ENCODE measurements at places on chromosomes 1 and 21.

- no peak for DNase-seq
These were observed 14.7 kb downstream of the RUNX1 start for GRCh38 chr21:35034203-35034926.

- DNase-seq = no peak
These were observed 25.2 kb upstream of the TMEM200B start for GRCh38 chr1:29148656-29149491.

GRCh38 chr1:162699366-162699765 lies 67.1 kb downstream of the DDR2 start:
- no peak for DNase-seq

- no peak for DNase-seq
These were observed at the start of gene G0S2 for GRCh38 chr1:209674957-209675564. TSS of gene G0S2 (plus strand) at chr1:209675412. CDS start at chr1:209675685, 273 bp downstream.

DNA sequence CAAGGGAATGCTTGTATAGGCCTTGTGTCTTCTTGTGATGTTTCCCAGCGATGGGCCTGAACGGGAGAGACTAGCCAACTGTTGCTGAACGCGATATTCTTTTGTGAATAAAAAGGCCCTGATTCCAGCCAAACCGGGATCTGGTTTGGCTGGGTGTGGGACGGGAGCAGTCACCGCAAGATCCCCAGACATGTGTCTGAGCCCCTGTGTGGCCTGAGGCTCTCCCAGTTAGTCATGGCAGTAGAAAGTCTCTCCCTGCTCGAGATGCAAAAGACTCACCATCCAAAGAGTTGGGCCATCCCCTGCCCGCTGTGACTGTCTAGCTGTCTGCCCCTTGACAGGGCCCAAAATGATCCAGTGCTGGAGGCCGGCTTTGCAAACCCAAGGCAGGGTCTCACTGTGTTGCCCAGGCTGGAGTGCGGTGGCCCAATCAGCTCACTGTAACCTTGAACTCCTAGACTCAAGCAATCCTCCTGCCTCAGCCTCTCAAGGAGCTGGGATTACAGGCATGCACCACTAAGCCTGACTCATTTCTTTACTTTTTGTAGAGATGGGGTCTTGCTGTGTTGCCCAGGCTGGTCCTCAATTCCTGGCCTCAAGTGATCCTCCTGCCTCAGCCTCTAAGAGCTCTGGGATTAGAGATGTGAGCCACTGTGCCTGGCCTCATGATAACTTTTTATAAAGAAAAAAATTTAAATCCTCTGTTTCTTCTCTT lies 56.4 kb downstream of the KIF26B start:
- DNase-seq = no peak

DNA sequence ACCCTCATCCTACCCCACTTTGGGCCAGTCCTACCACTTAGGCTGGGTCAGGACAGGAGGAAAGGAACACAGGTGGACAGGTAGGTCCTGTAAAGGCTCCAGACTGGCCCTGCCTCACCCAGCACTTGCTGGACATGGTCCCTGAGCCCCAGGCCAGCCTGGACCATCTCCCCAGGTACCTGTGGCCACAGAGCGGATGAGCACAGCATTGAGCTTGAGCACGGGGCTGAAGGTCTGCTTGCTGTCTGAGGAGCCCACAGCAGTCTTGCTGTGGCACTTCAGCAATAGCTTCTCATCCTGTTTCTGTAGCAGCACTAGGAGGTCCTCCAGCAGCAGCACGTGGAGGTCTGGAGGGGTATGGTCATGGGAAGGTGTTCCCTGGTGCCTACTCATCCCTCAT lies 23.3 kb downstream of the LRRC71 start:
- DNase-seq = no peak

GRCh38 chr1:204885288-204885711 lies 14.6 kb downstream of the NFASC start:
- DNase-seq = no peak

- no peak for DNase-seq
These were observed 56.4 kb upstream of the RUNX3 start for GRCh38 chr1:24986372-24986965.

- no peak for DNase-seq
These were observed 123.4 kb downstream of the POU2F1 start for GRCh38 chr1:167344112-167344511.

GRCh38 chr1:208009706-208010444 lies 99.0 kb upstream of the CD34 start:
- DNase-seq = no peak

- no peak for DNase-seq
These were observed 25.0 kb upstream of the EPHB2 start for GRCh38 chr1:22685591-22686059.

- DNase-seq = peak; percentile 91
These were observed 36.1 kb downstream of the PEX14 start for GRCh38 chr1:10510520-10511493.

DNA sequence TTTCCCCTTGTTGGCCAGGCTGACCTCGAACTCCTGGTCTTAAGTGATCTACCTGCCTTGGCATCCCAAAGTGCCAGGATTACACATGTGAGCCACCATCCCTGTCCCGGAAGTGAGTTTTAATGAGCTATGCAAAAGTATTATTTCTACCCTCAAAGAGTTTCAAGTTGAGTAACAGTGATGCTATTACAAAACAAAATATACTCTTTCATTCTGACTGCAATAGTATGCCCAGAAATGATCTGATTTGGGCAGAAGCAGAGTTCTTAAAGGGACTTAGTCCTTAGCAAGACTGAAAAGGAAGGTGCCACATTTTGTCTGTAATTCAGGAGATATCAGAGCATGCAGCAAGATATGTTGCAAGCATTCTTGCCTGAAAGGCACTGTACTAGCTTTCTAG lies 375.4 kb downstream of the NUF2 start:
- DNase-seq = no peak

GRCh38 chr1:3049164-3049563 lies 19.8 kb upstream of the PRDM16 start:
- no peak for DNase-seq

- no peak for DNase-seq
These were observed 16.4 kb downstream of the PRXL2B start for GRCh38 chr1:2602866-2603520.

DNA sequence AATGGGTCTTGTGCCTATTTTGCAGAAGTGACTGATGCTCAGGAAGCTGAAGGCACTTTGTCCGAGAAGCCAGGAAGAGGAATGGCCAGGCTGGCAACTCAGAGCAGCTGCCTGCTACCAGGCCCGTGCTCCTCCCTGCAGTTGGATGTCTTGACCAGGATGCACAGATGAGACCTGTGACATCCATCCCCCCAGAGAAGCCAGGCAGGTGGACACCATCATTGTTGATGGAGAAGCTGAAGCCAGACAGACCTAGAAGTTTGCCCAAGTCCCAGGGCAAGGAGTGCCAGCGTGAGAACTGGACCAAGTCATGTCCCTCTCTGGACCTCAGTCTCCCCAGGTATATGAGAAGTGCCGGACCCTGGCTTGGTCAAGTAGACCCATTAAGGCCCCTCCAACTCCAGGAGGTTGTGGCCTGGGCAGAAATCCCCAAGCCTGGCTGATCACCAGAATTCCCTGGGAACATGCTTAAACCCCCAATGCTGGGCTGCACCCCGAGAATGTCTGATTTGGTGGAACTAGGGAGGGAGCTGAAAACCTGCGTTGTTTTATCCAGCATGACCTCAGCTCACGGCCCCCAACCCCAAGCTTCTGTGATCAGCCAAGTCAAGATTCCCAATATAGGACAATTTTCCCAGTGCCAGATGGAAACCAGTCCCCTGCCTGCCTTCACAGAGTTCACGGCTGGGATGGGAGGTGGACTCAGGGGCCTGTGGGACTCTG lies 82.4 kb downstream of the CAMK2N1 start:
- no peak for DNase-seq

GRCh38 chr21:42486531-42486930 lies 9.5 kb downstream of the RSPH1 start:
- DNase-seq = no peak

DNA sequence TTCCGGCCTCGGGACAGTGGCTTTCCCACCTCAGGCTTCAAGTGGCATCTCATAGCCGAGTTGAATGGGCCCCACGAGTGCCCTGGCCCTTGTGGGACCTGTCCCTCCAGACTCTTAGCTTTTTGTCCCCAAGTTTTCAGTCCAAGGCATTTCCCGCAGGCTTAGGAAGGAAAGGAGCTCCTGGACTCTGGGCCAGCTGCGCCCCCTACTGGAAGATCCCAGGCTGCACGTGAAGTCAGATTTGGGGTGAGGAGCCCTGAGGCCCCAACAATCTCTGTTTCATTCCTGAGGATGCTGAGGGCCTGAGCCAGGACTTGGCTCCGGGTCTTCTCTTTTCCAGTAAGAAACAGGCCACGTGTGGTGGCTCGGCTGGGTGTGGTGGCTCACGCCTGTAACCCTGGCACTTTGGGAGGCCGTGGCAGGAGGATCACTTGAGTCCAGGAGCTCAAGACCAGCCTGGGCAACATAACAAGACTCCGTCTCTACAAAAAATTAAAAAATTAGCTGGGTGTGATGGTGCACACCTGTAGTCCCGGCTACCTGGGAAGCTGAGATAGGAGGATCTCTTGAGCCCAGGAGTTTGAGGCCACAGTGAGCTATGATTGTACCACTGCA lies 67.4 kb downstream of the ARHGEF10L start:
- peak; percentile 62 for DNase-seq

DNA sequence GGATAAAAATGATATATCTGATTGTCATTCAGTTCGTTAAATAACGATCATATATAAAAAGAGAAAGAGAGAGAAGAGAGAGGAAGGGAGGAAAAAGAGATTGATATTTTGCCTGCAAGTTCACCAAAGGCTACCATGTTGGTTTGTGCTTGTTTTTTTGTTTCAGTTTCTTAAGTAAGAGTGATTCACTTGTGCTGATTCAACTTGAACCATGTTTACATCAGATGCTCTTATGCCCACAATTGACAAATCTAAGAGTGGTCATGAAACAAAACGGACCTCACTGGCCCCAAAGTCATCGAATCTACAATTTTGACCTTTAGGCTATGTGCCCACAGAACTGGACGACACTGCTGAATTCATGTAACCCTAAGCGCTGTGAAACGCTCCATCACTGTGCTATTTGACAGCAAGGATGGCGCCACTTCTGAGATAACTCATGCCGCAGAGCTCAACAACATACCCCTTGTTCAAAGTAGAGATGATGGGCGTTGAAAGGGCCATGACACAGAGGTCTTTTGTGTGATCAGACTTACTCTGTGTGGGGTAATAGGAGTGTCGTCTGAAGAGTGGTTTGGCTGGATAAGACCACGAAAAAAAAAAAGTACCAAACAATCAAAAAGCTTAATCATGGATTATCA lies 481.4 kb downstream of the SETD4 start:
- DNase-seq = no peak

- no peak for DNase-seq
These were observed 15.0 kb downstream of the HLX start for GRCh38 chr1:220894025-220894923.

DNA sequence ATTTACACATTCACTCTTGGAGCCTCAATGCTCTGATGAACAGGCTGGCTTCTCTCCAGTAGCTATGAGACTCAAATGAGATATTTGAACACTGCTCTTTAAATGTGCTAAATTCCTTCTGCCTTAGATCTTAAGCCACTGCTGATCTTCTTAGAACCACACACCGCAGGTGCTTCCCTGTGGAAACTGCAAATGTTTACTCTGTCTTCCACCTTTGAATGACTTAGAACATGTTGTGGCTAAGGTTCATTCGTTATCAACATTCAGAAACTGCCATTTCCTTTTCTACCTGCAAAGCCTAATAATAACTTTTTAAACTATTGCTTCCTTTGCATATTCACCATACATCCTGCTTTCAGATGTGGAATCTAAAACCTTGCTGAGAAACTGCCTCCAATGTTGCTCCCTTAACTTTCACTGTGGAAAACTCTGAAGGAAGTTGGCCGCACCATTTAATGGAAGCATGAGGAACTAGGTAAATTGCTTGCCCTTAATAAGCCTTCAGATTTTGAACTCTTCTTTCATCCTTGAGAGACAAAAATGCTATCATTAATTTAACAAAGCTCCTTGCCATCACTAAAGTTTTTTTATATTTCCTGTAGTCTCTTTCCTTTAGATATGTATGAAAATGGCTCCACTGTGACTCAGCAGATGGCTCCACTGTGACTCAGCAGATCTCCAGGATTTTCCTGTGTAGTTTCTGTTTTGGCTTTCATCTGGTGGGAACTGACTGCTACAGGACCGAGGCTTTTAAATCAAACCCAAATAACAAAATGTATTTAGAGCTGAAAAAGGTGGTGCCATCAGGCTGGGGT lies 143.8 kb downstream of the TNFSF18 start:
- peak; percentile 16 for DNase-seq

- no peak for DNase-seq
These were observed 4.6 kb downstream of the COL9A2 start for GRCh38 chr1:40312238-40313205.

DNA sequence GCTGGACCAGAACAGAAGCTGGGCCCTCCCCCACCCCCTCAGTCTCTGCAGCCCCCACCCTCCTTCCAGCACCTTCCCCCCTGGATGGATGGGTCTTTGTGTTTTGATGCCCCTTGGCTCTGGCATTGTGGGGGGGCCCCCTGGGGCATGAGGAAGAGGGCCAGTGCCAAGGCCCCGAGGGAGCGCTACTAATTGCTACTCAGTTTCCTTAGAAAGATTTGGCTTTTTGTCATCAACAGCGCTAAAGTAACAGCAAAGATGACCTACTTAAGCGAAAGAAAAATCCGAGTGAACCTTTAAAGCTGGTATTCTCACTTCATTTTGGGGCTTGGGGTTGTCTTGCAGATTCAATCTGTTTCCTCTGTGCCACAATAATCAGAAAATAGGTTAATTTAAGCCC lies 63.5 kb downstream of the SKI start:
- no peak for DNase-seq

GRCh38 chr1:228279722-228280105 lies 71.9 kb downstream of the OBSCN start:
- DNase-seq = no peak

DNA sequence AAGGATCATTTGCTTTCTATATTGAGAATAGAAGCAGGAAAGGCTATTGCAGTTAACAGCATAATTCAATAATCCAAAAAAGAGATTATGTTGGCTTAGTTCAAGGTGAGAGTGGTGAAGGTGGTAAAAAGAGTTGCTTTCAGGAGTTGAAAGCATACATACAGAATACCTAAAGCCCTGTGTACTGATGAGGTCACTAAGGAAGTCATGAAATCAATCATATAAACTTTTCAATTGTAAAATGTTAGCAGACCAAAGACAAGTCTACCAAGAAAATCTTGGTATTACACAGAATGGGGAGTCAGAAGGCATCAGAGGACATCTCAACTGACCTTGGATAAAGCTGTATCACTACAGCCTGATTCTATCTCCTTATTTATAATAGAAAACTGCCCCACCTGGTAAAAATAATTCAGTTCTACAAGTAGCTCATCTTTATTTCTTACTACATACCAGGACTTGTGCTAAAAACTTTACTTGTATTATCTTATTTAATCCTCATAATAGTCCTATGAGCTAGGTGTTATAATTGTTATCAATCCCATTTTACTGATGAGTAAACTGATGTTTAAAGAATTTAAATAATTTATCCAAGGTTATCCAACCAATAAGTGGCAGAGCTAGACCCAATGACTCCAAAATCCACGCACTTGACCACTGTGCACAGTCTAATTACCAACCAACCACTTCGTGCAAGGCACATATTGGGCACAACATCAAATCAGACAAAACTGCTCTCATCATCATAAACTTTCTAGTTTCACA lies 40.9 kb downstream of the TUT4 start:
- DNase-seq = no peak

Data from Kasumi-1 (cell line).